ENCODE measurements at places on chromosomes 3 and 15.

- no peak for DNase-seq
These were observed 84.2 kb upstream of the BHLHE40 start for GRCh38 chr3:4894891-4895530.

GRCh38 chr15:76664895-76665294 is 240.2 kb downstream of the SCAPER start:
- no peak for DNase-seq

GRCh38 chr15:61746589-61746988 is 313.7 kb downstream of the VPS13C start:
- DNase-seq, result no peak

- DNase-seq, result no peak
These were observed 23.8 kb downstream of the NIPA1 start for GRCh38 chr15:22810033-22810852.

- DNase-seq, result no peak
These were observed 84.3 kb downstream of the FLNB start for GRCh38 chr3:58092521-58092920.

GRCh38 chr3:33089515-33089914 is 7.4 kb downstream of the GLB1 start:
- DNase-seq, result no peak

- peak; percentile 93 for DNase-seq
These were observed 77.1 kb upstream of the MEX3B start for GRCh38 chr15:82122746-82123400.

- DNase-seq, result no peak
These were observed 490.3 kb downstream of the MECOM start for GRCh38 chr3:169173231-169173630.

GRCh38 chr15:97126553-97127233 is 796.2 kb downstream of the NR2F2 start:
- DNase-seq, result no peak

DNA sequence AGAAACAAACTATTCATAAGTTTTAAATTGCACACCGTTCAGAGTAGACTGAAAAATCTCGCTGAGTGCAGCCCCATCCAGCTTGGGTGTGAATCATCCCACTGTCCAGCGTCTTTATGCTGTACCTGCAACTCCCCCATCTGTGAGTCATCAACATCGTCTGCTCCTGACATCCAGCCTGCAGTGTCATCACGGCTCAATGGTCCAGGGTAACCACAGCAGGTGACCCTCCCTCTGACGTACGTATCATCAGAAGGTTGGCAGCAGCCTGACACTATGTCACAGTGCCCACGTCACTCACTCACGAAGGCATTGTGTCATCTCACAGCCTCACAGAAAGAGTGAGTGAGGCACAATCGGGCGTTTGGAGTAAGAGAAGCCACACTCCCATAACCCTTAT is 65.2 kb downstream of the TPRA1 start:
- peak; percentile 25 for DNase-seq

DNA sequence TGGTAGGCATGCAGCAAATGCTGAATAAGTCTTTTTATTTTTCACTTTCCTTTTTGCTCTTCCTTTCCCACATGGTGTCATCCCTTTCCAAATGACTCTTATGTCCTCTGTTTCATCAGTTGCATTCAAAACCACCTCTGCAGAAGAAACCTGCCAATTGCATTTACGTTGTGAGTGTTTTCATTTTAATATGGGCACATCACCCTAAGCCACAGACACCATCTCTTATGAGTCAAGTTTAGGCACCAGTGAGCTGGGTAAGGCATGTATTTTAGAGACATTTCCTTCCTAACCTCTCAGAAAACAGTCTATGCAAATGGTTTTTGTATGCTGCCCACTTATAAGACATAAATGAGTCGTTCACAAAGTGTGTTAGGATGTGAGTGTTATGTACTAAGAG is 223.3 kb upstream of the ADAMTS9 start:
- DNase-seq, result no peak

GRCh38 chr15:92541291-92542200 is 114.0 kb downstream of the FAM174B start:
- DNase-seq, result peak; percentile 31

- no peak for DNase-seq
These were observed 78.9 kb upstream of the BLM start for GRCh38 chr15:90638201-90638691.

Data from AG08395 (cell line).